ENCODE measurements at places on chromosomes 4 and X.

GRCh38 chr4:142473218-142473959, 372.7 kb downstream of the INPP4B start:
- DNase-seq, result peak; percentile 34

GRCh38 chr4:5747738-5748375, 36.9 kb downstream of the EVC start:
- peak; percentile 48 for DNase-seq

- no peak for DNase-seq
Observed at GRCh38 chrX:149152941-149153340, 352.2 kb downstream of the IDS start.

DNA sequence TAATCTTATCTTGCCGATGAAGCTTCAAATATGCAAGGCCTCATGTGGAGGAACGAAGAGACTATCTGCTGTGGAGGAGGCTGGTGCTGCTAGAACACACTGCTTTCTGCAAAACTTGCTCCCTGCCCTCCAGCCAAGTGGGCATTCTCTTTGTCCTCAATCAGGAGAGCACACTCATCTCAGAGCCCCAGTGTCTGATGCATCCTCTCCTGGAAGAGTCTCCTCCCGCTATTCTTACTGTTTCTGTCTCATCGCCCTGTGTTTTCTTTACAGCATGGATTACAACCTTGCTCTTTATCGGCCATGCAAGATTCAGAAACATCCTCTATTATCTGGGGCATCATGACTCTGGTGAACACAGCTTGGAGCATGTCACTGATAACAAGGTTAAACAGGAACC, 68.2 kb upstream of the MTNR1A start:
- no peak for DNase-seq

DNA sequence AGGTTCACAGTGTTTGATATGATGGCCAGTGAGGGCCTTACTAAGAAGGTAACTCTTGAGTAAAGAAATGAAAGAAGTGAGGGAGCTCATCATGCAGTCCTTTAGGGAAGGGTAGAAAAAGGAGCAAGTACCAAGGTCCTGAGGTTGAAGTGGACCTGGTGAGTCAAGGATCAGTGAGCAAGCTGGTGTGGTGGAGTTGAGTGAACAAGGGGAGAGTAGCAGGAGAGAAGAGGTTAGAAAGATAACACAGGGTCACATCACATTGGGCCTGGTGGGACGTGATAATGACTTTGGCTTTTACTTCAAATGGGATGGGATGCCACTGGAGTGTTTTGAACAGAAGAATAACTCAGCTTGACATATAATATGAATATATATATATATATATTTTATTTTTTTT, 44.7 kb downstream of the OSTC start:
- DNase-seq, result no peak

DNA sequence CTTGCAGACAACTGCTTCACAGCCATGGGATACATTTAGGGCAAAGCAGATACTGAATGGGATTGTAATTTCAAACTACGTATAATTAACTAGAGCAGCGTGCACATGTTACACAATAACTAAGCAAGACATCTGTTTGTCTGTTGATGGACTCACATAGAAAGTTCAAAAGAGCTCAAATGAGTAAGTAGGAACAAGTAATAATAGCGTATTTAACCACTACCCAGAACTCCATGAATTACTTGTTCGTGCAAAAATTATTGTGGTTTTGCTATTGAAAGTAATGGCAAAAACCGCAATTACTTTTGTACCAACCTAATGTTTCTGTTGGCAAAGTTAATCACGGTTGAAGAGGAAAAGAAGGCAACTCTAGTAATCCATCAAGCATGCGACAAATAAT, 825.4 kb downstream of the PCDH18 start:
- no peak for DNase-seq

DNA sequence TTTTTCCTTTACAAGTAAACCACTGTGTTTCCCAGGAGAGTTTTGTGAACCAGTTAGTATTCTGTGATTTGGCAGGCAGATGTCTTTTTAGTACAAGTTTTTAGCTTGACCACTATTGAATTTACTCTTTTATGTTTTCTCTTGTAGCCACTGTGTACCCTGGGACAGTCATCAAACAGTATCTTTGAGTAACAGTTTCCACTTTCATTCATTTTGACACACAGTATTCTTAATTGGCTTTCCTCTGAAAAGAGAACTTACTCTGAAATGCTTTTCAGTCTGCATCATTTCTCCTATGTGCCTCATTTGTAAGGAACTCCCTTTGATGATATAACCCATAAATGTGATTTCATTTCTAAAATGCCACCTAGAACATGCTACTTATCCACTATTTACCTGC, 476.5 kb downstream of the PDGFC start:
- DNase-seq, result no peak

DNA sequence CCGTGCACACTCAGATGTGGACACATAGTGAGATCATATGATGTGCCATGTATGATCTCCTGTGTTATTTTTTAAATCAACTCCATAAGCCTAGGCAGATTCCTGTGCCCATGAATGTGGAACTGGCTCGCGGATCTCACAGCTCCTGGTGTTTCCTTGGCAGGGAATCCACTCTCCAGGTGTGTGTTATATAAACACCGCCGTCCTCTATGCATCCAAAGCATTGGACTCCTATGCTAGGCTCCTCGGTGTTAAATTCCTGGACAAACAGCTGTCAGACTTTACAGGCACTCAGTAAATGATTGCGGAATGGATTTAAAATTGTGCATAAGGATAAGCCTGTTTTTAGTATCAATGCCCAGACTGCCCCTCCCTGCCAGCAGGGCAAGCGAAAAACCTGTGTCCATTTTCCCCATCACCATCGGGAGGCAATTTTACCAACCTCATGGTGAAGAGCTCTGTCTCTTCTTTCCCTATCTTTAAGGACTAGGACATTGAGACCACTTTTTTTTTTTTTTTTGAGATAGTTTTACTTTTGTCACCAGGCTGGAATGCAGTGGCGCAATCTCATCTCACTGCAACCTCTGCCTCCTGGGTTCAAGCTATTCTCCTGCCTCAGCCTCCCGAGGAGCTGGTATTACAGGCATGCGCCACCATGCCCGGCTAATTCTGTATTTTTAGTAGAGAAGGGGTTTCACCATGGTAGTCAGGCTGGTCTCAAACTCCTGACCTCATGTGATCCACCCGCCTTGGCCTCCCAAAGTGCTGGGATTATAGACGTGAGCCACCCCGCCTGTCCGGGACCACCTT, 23.6 kb upstream of the GPR78 start:
- DNase-seq, result no peak

DNA sequence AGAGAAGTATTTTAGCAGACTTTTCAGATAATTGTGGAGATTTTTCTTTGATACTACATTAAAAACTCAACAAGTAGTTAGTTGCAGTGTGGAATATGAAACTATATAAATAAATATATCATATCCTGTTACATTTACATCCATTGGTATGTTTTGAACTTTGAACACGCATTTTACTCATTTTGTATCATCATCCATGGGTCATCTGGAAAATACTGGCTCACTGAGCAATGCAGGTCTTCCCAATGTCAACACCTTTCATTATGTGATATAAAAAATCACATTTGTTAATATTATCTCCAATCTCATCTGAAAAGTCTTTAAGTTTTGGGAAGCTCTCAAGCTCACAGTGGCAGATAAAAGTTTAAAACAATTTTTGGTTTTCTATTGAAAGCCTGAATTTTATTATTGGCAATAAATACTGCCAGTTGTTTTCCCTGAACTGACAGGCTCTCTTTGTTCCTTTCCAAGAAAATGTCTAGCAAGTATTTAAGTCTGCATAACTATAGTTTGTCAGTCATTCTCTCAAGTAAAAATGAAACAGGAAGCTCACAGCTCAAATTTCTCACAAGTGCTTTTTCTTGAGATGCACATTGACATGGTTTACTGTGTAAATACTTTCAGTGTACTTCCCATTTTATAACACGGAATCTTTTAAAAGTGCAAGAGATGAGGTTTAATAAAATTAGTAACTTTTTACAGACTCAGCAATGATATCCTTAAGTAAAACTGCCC, 183.5 kb upstream of the GPC4 start:
- no peak for DNase-seq

GRCh38 chr4:24568425-24568824, 15.9 kb downstream of the DHX15 start:
- DNase-seq, result no peak

DNA sequence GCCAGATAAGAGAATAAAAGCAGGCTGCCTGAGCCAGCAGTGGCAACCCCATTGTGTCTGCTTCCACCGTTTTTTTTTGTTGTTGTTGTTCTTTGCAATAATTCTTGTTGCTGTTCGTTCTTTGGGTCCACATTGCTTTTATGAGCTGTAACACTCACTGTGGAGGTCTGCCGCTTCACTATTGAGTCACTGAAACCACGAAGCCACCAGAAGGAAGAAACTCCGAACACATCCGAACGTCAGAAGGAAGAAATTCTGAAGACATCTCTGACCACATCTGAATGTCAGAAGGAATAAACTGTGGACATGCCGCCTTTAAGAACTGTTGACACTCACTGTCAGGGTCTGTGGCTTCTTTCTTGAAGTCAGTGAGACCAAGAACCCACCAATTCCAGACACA, 110.5 kb downstream of the PCDH18 start:
- no peak for DNase-seq

GRCh38 chr4:51868449-51868847, 25.5 kb downstream of the DCUN1D4 start:
- DNase-seq, result no peak

GRCh38 chr4:86338989-86339388, 20.9 kb downstream of the MAPK10 start:
- peak; percentile 32 for DNase-seq

DNA sequence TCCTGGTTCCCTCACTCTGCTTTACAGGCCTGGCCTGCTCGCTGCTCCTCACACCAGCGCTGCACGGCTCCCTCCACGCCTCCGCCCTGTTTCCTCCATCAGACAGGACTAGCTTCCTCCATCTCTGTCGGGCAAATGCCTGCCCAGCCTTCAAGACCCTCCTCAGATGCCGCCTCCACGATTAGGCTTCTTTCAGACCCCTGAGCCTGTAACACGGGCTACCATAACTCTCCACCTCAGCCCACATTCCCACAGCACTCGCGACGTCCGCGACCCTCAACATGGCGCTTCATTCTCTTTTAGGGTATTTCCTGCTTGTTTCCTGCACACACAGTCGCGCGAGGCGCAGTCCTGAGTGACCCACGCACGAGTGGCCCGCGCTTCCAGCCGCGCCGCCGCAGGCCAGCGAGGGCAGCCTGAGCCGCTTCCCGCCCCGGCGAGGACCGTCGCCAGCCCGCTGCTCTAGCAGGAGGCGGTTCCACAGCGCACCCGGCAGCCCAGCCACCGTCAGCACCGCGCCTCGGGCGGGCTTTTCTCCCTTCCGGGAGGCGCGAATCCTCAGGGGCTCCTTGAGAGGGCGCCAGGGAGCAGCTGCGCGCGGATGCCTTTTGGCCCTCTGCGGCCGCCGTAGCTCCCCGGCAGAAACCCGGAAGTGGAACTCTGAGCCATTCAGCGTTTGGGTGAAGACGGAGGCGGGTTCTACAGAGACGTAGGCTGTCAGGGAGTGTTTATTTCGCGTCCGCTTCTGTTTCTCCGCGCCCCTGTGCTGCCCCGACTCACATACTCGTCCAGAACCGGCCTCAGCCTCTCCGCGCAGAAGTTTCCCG, at the start of gene FRG1:
FRG1 (plus strand) TSS at position 695 of the 827 bp plus-strand sequence. CDS start 138 bp downstream, outside the sequence.
- peak; percentile 96 for DNase-seq

DNA sequence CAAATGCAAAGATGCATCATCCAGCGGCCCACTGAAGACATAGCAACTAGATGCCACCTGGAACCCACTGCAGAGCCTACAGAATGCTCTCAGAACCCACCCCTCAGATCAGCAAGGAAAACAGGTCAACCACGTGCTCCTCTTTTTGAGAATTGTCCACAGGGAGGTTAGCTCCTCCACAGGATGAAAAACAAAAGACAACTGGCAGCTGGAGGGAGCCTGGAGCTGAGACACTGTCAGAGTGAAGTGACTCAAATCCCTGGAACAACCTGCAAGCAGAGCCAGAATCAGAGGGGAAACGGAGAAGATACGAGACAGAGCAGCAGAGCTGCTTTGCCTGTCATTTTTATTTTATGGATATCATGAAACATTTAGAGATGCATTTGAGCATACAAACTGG, 277.6 kb downstream of the GASK1B start:
- DNase-seq, result no peak

DNA sequence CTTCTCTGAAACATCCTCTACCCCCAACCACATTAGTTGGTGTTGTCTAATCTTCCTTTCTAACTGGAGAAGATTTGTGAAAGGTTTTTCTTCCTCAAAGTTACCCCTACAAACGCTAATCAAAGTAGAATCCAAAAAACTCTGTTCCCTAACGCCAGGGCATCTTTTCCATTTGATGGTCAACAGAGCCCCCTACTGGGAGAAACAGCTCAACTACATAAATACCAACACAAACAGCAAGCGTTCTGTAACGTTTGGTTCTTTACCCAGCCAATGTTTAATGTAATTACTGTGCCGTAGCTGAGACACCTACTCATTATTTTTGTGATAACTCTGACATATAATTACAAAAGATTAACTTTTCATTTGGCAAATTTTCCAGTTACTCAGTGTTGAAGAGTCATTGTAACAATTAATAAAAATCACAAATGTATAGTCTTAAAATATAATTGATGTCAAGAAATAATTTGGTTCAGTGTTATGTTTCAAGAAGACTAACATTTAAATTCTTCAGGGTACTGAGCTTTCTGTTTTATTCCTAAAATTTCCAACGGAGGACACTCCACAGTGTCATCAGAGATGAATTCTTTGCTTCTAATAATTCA, 94.9 kb upstream of the TBC1D9 start:
- peak; percentile 26 for DNase-seq

- DNase-seq, result no peak
Observed at GRCh38 chrX:2351999-2352995, 148.5 kb downstream of the DHRSX start.

GRCh38 chr4:44425614-44426208, 22.9 kb downstream of the KCTD8 start:
- no peak for DNase-seq

DNA sequence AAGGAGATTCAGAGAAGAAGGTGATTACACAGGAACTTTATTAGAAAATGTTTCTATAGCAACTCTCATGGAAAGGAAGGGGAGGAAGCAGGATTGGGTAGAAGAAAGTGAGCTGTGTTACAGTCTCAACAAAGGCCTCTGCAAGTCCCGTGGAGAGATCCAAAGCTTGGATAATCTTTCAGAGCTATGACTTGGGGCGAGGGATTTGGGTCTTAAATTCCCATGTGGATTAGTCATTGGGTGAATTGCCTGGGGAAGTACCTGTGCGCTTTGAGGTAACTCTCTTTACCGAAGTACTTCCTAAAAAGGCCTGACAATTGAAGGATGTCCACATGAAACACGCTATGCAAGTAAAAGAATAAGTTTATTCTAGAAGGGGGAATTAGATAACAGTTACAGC, 133.8 kb upstream of the ANKRD50 start:
- DNase-seq, result no peak

Measured in uterus (tissue), 4 donors.